H9 (cell line): ENCODE measurements at places on chromosomes 12 and 14. TPM values are rescaled to one million over a fixed set of nuclear protein-coding genes. Genes with fewer than 3 reads are reported as not detected.

TMTC1 gene
- total RNA-seq: 16.1 TPM in 2 replicates

C12orf60 gene
- 1.6 and 1.9 TPM in 2 replicates for total RNA-seq

CLEC9A gene
- total RNA-seq: not detected in 2 replicates

DNA sequence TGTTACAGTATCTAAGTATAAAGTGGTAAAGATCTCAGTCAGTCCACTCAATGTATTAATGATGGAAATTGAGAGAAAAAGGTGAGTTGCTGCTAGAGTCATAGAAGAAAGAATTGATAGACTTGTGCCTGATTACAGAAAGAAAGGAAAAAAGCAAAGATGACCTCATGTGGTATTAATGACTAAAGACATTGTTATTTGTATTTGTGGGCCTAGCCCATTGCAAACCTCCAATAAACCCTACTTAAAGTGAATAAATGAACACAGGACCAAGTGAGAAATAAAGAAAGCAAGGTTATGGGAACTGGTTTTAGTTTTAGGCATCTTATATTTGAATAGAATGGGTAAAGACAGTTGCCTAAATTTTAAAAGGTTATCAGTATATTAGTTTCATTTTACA lies 105.5 kb downstream of the SYT1 start:
- H3K4me3 ChIP-seq: no peak overlapping the region
- H3K4me1 ChIP-seq: no peaks in the 10 kb centered on the region
- no peak for DNase-seq
- H3K27me3 ChIP-seq: no peaks in the 10 kb centered on the region
- H3K27ac ChIP-seq: no peak overlapping the region

GRCh38 chr12:93243689-93244513 lies 133.8 kb upstream of the NUDT4 start:
- H3K4me1 ChIP-seq: no peaks in the 10 kb centered on the region
- no peaks in the 10 kb centered on the region for H3K27me3 ChIP-seq
- no peak overlapping the region for H3K4me3 ChIP-seq
- no peak for DNase-seq

DNA sequence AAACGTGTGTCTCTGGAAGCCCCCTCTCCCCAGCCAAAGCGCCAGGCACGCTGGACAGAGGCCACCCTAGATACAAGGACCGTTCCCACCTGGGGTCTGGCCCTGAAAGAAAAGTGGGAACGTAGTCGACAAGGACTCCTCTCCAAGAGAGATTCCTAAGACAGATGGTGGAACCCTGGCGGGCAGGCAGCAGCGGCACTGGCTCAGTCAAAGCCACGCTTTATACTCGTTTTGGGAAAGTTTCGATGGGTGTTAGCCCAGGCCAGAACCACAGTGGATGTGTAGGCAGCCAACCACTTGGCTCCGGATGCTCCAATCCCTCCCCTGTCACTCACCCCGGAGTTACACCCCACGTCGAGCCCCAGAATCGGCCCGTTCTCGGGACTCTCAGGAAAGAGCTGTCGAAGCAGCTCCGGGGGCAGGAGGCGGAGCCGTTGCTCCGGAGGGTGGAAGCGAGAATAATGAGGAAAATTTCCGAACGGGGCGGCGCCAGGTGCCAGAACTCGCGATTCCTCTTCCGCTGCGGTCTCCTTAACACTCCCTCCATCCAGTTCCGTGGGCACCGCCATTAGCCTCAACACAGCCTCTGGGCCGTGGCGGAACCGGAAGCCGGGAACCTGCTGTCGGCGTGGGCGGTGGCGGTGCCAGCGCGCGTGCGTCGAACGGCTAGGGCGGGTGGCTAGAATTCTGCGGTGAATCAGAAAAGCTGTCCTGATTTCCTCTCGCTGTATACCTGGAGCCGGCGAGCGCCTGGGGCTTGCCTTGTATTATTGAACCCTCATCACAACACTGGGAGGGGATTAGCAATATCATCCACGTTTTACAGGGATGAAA lies at the start of gene BCDIN3D:
TSS of gene BCDIN3D (minus strand) at position 588 of the 834 bp plus-strand sequence. CDS start at position 569, 19 bp downstream.
- H3K27me3 ChIP-seq: no peaks in the 10 kb centered on the region
- no peak within 1 kb of the TSS for H3K27ac ChIP-seq
- peak within 1 kb of the TSS; percentile 83 for H3K4me3 ChIP-seq
- DNase-seq: peak; percentile 93
- H3K4me1 ChIP-seq: no peaks in the 10 kb centered on the region

GRCh38 chr14:63770187-63770807 lies 42.4 kb upstream of the SGPP1 start:
- H3K36me3 ChIP-seq: no peaks in the 10 kb centered on the region
- no peaks in the 10 kb centered on the region for H3K4me1 ChIP-seq
- no peak overlapping the region for H3K4me3 ChIP-seq
- DNase-seq: no peak

GRCh38 chr12:21439347-21439746 lies 1.9 kb downstream of the PYROXD1 start:
- no peak for DNase-seq
- H3K4me1 ChIP-seq: no peaks in the 10 kb centered on the region
- H3K4me3 ChIP-seq: no peak overlapping the region
- no peak overlapping the region for H3K27ac ChIP-seq

DNA sequence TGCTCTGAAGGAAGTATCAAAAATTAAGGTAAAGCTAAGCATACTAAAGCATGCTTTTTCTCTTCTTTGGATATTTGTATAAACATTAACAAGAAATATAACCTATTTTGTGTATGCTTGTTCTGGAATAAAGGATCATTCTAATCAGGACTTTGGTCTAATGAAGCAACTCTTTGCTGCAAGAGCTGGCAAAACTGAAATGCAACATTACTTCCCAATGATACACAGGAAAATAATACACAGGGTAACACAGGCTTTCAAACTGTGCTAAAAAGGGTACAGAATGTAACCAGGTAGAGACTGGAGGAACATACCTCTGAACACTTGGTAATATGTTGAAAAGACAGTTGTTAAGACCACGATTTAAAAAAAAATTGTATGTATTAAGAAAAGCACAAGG lies 222.5 kb upstream of the DIO2 start:
- H3K36me3 ChIP-seq: no peaks in the 10 kb centered on the region
- no peak overlapping the region for H3K27ac ChIP-seq
- H3K27me3 ChIP-seq: no peaks in the 10 kb centered on the region
- no peaks in the 10 kb centered on the region; the same call in 1 of the 2 replicates for H3K4me1 ChIP-seq

GRCh38 chr12:56723889-56724700 lies 1.0 kb downstream of the NACA start:
- no peaks in the 10 kb centered on the region for H3K27me3 ChIP-seq
- peaks cover 52% of the 10 kb centered on the region for H3K36me3 ChIP-seq
- DNase-seq: no peak
- peaks cover 10% of the 10 kb centered on the region for H3K4me1 ChIP-seq
- H3K27ac ChIP-seq: peak overlapping the region; percentile 50
- peak overlapping the region; percentile 99 for H3K4me3 ChIP-seq

DNA sequence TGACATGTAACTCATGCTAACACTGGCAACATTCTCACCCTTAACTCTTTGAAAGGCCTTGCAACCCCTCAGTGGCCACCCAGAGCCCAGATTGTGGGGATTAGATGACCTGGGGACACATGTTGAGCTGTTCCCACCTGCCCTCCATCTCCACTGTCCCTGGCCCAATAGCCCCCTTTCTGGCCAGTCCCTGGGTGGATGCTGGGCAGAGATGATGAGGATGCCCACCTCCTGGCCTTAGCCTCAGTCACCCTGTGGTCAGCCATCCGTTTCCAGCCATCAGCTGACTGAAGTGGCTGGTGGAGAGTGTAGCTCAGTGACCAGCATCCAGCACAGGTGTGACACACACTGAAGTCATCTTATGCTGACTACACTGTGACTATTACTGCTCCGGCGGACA lies 4.7 kb downstream of the ANHX start:
- no peak for DNase-seq
- H3K27ac ChIP-seq: no peak overlapping the region
- no peak overlapping the region for H3K4me3 ChIP-seq
- H3K27me3 ChIP-seq: no peaks in the 10 kb centered on the region
- no peaks in the 10 kb centered on the region for H3K4me1 ChIP-seq
- peaks cover 44% of the 10 kb centered on the region for H3K36me3 ChIP-seq

DNA sequence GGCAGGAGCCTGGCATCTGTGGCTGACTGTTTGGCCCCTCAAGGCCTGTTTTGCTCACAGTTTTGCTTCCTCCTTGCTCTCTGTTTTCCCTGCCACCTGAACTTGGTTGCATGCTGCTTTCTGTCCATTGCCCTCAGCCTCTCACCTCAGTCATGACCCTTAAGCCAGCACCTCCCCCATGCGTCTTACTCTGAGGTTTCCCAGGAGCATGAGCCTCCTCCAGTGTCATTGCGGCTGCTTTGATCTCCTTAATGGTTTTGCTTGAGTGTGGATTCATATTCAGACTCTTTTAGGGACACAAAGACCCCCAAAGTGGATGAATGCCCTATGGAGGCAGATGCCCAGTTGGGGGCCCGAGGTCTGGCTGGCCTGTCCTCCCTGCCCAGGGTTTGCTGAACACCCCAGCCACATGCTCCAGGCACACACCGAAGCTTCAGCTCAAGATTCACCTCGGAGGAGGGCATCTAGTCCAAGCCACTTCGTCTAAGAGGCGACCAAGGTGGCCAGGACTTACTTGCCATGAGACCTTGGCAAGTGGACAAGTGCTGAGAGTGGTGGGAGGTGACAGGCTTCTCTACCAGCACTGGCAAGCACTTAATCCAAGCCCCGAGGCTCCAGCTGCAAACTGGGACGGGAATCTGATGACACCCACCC lies 95.4 kb upstream of the DIO3 start:
- peak; percentile 14 for DNase-seq
- H3K27me3 ChIP-seq: no peaks in the 10 kb centered on the region; the same call in 1 of the 2 replicates
- no peak overlapping the region for H3K27ac ChIP-seq
- H3K4me1 ChIP-seq: no peaks in the 10 kb centered on the region

DNA sequence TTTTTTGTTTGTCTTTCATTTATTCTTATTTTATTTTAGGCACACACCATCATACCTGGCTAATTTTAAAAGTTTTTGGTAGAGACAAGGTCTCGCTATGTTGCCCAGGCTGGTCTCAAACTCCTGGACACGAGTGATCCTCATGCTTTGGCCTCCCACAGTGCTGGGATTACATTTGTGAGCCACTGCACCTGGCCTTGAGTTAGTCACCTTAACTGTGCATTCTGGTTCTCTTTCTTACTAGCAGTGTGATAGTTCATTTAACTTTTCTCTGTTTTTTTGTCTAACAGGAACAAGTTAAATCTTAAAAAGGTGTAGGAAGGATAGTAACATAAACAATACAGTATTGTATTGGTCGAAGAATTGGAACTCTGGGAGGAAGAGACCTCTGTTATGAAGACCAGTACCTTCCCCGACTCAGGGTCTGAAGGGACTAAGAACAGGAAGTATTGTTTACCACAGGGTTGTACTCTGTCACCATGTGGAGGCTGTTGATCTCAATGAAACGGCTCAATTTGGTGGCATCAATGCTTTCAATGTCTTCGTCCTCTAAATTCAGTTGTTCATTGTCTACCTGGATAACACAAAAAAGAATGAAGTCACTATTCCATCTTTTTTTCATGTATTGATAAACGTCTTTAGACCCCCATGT lies 17.7 kb downstream of the ERP27 start:
- H3K4me1 ChIP-seq: no peaks in the 10 kb centered on the region
- DNase-seq: no peak
- no peaks in the 10 kb centered on the region for H3K36me3 ChIP-seq
- no peaks in the 10 kb centered on the region for H3K27me3 ChIP-seq
- no peak overlapping the region for H3K4me3 ChIP-seq

DNA sequence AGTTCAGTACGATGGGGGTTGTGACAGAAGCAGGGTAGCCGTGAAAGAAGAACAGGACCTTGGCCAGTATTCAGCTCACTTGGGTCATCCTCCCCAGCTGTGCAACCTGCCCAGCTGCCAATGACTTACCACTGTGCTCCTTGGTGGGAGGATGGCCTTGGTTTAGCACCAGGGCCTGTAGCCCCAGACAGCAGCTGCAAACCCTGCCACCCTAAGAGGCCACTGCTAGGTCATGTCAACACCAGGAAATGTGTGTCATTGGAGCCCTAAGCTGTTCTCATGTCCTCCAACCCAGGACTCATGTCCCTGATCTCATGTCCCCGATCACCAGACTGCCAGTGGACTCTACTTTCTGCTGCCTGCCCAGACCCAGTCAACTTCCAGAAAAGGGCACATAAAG lies 3.0 kb upstream of the CRACR2A start:
- no peak overlapping the region for H3K4me3 ChIP-seq
- H3K4me1 ChIP-seq: no peaks in the 10 kb centered on the region
- DNase-seq: peak; percentile 15
- no peak overlapping the region for H3K27ac ChIP-seq
- no peaks in the 10 kb centered on the region; the same call in 1 of the 2 replicates for H3K27me3 ChIP-seq
- H3K36me3 ChIP-seq: no peaks in the 10 kb centered on the region

- H3K27ac ChIP-seq: no peak overlapping the region
- no peaks in the 10 kb centered on the region for H3K36me3 ChIP-seq
- H3K4me3 ChIP-seq: no peak overlapping the region
- peak; percentile 72 for DNase-seq
- H3K4me1 ChIP-seq: peaks cover 3% of the 10 kb centered on the region; the same call in 1 of the 2 replicates
- no peaks in the 10 kb centered on the region for H3K27me3 ChIP-seq
Observed at GRCh38 chr12:129530984-129531383, 372.8 kb downstream of the TMEM132D start.

GALNT16 gene
- total RNA-seq: 2.3 and 3.0 TPM in 2 replicates

GRCh38 chr12:64433915-64434314 lies 18.0 kb upstream of the TBK1 start:
- DNase-seq: no peak
- H3K36me3 ChIP-seq: peaks cover 96% of the 10 kb centered on the region
- H3K4me3 ChIP-seq: no peak overlapping the region
- H3K27me3 ChIP-seq: no peaks in the 10 kb centered on the region
- H3K27ac ChIP-seq: no peak overlapping the region

GRCh38 chr14:44372807-44373489 lies 134.1 kb downstream of the FSCB start:
- H3K36me3 ChIP-seq: peaks cover 26% of the 10 kb centered on the region
- no peak overlapping the region for H3K27ac ChIP-seq
- no peak overlapping the region for H3K4me3 ChIP-seq
- H3K4me1 ChIP-seq: no peaks in the 10 kb centered on the region

IL26 gene
- not detected in 2 replicates for total RNA-seq

GRCh38 chr12:587132-588023 lies 75.9 kb downstream of the NINJ2 start:
- no peaks in the 10 kb centered on the region for H3K36me3 ChIP-seq
- H3K27me3 ChIP-seq: no peaks in the 10 kb centered on the region
- H3K4me3 ChIP-seq: no peak overlapping the region
- peak; percentile 22 for DNase-seq

GRCh38 chr12:27970401-27971120 lies 2.0 kb downstream of the PTHLH start:
- no peak overlapping the region for H3K27ac ChIP-seq
- peaks cover 2% of the 10 kb centered on the region for H3K4me1 ChIP-seq
- DNase-seq: peak; percentile 57
- H3K36me3 ChIP-seq: no peaks in the 10 kb centered on the region
